Stimulated activated CD4-positive, alpha-beta T cell treated with anti-CD3 and anti-CD28 coated beads, Interleukin-1b, Interleukin-23, amount 100 ng/mL, for 24 hours (primary cell): ENCODE measurements at places on chromosomes 5 and 9.

DNA sequence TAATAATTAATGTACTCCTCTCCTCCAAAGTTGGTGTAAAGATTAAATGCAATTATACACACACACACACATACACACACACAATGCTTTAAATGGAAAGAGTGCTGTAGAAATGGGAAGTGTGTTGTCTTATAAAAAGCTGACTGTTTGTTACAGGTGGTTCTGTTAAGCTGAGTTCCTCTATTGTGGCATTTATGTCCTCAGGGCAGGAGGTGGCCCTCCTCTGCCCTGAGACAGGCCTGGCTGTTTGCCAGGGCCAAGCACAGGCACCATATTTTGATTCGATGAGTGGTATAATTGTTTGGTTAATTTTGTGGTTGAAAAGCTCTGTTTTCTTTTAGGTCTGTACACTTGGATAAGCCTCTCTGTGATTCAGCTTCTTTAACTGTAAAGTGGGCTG is 573.9 kb downstream of the KIF4B start:
- no peak for DNase-seq

DNA sequence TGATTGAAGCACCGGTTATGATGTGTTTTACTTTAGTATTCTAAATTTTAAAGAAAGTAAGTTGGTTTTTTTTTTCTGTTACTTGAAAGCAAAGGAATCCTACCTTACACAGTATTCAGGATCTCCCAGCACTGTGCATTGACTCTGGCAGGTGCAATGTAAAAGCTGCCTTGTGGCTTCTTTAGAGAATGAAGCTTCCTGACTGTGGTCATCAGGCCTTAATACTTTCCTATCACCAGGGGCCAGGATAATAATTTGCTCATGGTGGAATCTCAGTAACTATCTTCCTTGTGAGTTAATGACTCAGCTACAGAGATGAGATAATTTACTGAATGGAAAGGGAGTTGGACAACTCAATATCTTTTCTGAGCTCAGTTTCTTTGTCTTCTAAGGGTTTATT is 435.5 kb upstream of the ZNF608 start:
- no peak for DNase-seq

- DNase-seq, result no peak
Observed at GRCh38 chr5:42274913-42275312, 148.3 kb upstream of the GHR start.

DNA sequence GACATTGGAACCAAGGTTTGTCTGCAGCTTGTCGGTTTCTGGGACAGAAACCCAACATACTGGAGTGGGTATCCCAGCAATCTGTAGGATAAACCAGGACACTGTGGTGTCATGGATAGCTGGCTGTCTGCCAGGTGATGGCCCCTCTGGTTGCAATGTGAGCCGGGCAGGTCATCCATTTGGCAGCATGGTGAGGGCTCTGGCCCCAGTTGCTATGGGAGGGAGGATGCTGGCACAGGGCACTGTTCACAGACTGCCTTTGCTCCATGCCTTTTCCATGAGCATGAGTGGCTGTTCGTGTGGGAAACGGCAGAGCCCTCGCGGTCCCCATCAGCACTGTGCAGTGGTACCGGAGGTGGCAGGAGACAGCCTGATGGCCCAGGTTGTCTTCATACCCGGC is 6.4 kb downstream of the S1PR3 start:
- no peak for DNase-seq

- DNase-seq, result no peak
Observed at GRCh38 chr9:37978983-37979382, 75.1 kb upstream of the SLC25A51 start.

GRCh38 chr5:171495122-171495700 is 75.8 kb downstream of the FGF18 start:
- no peak for DNase-seq

GRCh38 chr9:133445293-133445969 is 14.3 kb upstream of the CACFD1 start:
- no peak for DNase-seq

DNA sequence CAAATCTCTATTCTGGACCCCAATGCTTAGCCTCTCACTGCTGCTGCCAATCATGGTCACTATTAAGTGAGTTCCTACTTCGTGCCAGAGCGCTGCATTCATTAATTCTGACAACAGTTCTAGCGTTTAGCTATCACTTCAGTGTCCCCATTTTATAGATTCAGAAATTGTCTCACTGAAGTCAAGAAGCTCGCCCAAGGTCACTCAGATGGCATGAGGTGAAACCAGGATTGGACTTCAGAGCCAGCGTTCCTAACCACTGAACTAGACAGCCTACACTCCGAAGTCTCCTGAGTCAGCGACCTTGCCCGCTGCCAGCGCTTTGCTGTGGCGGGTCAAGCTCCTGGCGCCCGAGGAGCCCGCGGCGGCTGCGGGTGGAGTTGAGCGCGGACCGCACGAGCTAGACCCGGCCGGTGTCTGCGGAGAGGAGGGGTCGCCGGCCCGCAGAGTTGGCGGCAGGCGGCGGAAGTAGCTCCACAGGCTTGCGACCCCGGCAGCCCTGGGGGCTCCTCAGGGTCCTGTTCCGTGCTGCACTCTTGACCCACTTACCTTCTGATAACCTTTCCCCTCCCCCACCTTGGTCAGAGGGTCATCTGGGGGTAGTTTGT is 2.1 kb upstream of the GABRB2 start:
- no peak for DNase-seq

DNA sequence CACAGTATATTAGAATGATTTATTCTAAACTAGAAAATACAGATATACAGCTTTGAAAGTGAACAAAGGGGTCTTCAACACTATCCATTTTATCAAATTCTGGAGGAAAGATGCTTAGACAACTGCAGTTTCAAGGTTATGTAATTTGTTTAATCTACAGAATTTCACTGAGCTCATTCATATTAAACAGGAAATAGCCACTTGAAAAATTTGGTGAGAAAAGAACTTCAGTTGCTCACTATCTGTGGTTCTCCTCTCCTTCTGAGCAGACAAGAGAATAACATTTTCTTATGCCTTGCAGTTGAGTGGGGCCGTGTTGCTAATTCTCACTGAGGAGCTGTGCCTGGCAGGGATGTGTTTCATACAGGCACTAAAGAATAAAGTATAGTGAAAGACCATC is 1428.2 kb downstream of the CDH12 start:
- no peak for DNase-seq

DNA sequence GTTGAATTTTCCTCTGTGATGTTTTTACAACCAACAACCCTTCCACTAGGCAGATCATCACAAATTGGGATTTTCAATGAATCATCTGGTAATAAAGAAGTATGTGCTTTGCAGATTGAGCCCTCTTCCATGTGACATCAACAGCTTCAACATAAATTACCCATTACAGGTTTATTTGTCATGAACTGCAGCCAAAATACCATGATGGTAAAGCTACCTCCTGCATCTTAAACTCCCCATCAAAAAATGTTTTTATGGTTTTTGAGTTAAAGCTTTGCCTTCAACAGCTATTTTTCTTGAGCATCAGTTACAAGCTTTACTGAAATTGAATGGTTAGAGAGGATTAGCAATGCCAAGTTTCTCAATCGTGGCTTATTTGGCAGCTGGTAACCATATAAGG is 211.4 kb upstream of the TUSC1 start:
- DNase-seq, result no peak
